Stimulated activated CD8-positive, alpha-beta memory T cell treated with anti-CD3 and anti-CD28 coated beads, Interleukin-12 subunit alpha, Interleukin-12 subunit beta, amount 100 ng/mL, for 1 hour (primary cell): ENCODE measurements at places on chromosomes 6 and 20.

DNA sequence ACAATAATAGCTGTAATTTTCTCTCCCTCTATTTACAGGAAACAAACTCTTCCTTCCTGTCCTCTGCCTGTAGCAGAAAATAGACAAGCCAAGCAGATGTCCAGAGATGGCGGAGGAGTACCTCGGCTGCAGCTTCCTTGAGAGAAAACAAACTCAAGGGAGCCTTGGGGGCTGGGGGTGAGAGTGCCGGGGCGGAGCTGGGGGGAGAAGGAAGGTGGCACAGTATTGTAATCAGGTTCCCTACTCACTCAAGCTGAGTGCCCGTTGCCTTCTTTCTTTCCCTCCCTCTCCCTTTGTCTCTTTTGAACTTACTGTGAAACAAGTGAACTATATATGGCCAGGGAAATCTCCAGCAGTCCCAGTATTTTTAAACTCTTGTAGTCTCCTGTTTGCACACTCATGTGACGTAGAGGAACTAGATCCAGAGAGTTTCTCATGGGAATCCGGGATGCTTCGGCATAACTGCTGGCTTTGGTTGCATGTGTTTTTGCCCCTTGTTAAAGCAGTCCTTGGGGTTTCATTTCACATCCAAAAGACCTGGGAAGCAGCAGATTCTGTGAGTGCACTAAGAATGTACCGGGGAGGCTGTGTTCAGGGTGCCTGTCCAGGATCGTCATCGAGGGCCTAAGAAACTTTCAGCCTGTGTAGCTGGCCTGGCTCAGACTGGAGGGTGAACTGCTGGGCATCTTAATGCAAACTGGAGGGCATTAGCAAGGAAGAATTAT, 44.6 kb upstream of the HDDC2 start:
- DNase-seq, result no peak

GRCh38 chr20:37506152-37506725, 14.8 kb upstream of the NNAT start:
- DNase-seq, result no peak

GRCh38 chr6:34584694-34585093, 28.6 kb upstream of the SPDEF start:
- no peak for DNase-seq

GRCh38 chr6:108801366-108801765, 46.9 kb upstream of the ARMC2 start:
- no peak for DNase-seq

- DNase-seq, result no peak
Observed at GRCh38 chr20:32773855-32774254, 11.7 kb downstream of the DNMT3B start.

DNA sequence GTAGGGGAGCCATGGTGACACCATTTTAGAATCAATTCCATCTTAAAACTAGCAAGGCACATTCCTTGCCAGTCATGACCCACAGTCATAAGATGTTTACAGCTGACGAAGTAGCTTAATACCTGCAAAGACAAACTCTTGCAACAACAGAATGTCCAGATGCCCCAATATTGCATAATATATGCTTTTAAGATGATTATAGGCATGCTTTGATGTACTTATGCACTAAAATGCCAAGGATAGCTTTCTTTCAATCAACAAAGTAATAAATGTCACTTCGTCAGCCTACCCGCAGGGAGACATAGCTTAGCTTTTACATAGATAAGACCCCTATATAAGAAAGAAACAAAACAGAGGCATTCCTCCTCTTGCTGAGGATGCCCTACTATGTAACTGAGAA, 26.7 kb downstream of the ACSS1 start:
- DNase-seq, result no peak

DNA sequence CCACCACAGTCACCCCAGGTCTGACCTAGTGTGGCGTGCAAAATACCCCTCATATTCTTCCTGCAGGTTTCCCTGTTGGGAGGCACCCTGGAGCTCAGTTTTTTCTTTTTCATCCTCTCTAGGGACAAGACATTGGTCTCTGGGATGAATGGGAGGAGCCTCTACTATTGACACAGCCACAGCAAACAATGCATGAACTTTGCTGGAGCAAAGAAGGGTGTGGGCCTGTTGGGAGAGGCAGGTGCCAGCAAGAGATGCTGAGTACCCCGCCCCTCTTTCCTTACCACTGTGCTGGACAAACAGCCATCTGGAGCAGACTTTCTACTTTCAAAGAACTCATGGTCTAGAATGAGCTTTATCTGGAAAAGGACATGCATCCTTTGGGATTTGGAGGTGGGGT, 10.1 kb downstream of the TGM3 start:
- DNase-seq, result no peak
